Thoracic aorta (tissue), 2 donors: ENCODE measurements at places on chromosomes 2 and 18. TPM values are rescaled to one million over a fixed set of nuclear protein-coding genes. Genes with fewer than 3 reads are reported as not detected.

- no peaks in the 10 kb centered on the region for H3K36me3 ChIP-seq
- no peak for DNase-seq
- H3K27ac ChIP-seq, result no peak overlapping the region
- peaks cover 11% of the 10 kb centered on the region for H3K4me1 ChIP-seq
Observed at GRCh38 chr2:10149635-10150034, 27.1 kb downstream of the RRM2 start.

POTEJ gene
- not detected for total RNA-seq

CPO gene
- not detected for total RNA-seq

TRIB2 gene
- 85.6 TPM for total RNA-seq

DNA sequence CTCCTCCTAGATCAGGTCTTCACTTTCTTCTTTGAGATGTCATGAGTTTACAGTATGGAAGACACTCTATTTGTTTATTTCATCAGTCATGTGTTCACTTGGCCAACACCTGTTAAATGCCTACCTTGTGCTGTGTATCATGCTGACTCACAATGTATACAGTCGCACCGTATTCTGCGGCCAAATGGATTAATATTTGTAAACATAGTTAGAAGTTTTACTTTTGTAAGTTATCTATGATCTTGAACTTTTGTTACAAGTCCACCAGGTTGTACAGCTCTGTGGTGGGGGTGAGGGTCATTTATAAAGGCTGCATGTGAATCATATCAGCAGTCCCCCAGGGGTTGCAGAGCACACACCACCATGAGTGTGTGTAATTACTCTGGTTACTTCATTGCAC lies 408.7 kb upstream of the NRP2 start:
- no peak overlapping the region for H3K4me3 ChIP-seq
- DNase-seq, result no peak
- no peaks in the 10 kb centered on the region for H3K27me3 ChIP-seq

OR6B2 gene
- not detected for total RNA-seq

TMEM127 gene
- total RNA-seq, result 52.4 TPM

GRCh38 chr2:219252570-219252899 lies 508 bp upstream of the TUBA4B start:
- DNase-seq, result no peak
- H3K27me3 ChIP-seq, result no peaks in the 10 kb centered on the region
- peak overlapping the region; percentile 76 for H3K4me3 ChIP-seq
- peak overlapping the region; percentile 95 for H3K27ac ChIP-seq
- H3K36me3 ChIP-seq, result peaks cover 7% of the 10 kb centered on the region

GRCh38 chr2:108084311-108084710 lies 98.0 kb downstream of the SLC5A7 start:
- no peak overlapping the region for H3K4me3 ChIP-seq
- no peak overlapping the region for H3K27ac ChIP-seq
- DNase-seq, result no peak
- H3K36me3 ChIP-seq, result no peaks in the 10 kb centered on the region
- no peaks in the 10 kb centered on the region for H3K27me3 ChIP-seq
- H3K4me1 ChIP-seq, result no peaks in the 10 kb centered on the region

DNA sequence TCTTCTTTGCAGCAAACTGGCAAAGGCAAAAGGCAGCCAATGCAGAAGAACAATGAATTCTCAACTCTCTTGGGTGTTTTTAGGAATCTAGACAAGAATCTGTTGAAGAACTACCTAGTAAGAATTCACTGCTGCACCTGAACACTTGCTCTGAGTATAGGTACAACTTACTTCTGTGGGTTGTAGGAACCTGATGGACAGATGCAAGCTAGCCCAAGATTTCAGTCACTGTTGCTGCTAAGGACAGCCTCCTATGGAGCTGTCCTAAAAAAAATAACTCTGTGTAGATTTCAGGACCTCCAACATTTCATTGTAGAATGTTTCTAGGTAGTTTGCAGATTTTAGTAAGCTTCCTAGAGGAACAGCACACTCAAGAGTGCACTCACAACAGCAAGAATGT lies 363.5 kb downstream of the CBLN2 start:
- no peaks in the 10 kb centered on the region for H3K4me1 ChIP-seq
- DNase-seq, result no peak
- H3K4me3 ChIP-seq, result no peak overlapping the region
- no peaks in the 10 kb centered on the region for H3K27me3 ChIP-seq
- no peaks in the 10 kb centered on the region for H3K36me3 ChIP-seq

GRCh38 chr2:205483095-205483494 lies 199.2 kb upstream of the NRP2 start:
- DNase-seq, result no peak
- no peaks in the 10 kb centered on the region for H3K27me3 ChIP-seq
- no peaks in the 10 kb centered on the region for H3K36me3 ChIP-seq
- no peak overlapping the region for H3K4me3 ChIP-seq

DNA sequence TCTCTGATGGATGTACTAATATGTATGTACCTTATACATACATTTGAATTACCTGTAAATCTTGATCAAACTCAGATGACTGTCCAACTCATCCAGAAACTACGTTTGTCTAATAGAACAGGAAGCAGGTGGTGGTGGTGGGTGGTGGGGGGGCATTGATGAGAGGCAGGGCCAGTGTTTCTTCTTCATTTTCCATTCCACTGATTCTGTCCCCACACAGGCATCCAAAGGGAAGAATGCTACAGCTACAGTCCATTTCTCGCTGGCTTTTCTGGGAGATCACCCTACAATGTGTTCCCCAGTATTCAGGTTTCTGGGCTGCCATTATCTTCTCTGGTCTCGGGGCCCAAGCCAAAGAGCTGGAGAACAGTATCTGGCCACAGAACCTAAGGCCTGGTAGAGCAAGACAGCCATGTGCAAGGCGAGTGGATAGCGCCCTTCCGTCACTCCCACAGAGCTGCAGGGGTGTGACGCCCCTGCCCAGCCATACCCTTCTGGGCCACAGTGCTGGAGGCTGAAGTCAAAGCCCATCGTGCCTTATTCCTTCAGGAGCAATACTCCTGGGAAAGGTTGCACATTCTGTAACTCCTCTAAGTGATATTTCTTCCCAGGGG lies 54.5 kb downstream of the BCL11A start:
- no peak overlapping the region for H3K27ac ChIP-seq
- H3K4me1 ChIP-seq, result no peaks in the 10 kb centered on the region
- no peaks in the 10 kb centered on the region for H3K27me3 ChIP-seq
- H3K4me3 ChIP-seq, result no peak overlapping the region

GLI2 gene
- total RNA-seq, result 4.9 TPM

- no peak for DNase-seq
- no peaks in the 10 kb centered on the region for H3K4me1 ChIP-seq
- no peaks in the 10 kb centered on the region for H3K27me3 ChIP-seq
Observed at GRCh38 chr2:6392966-6393365, 472.7 kb downstream of the CMPK2 start.

DSC2 gene
- 4.3 TPM for total RNA-seq

- peak overlapping the region; percentile 90 for H3K27ac ChIP-seq
- peak overlapping the region; percentile 93 for H3K4me3 ChIP-seq
- no peaks in the 10 kb centered on the region for H3K27me3 ChIP-seq
- no peak for DNase-seq
Observed at GRCh38 chr2:113755835-113756354, 547 bp downstream of the SLC35F5 start.

DNA sequence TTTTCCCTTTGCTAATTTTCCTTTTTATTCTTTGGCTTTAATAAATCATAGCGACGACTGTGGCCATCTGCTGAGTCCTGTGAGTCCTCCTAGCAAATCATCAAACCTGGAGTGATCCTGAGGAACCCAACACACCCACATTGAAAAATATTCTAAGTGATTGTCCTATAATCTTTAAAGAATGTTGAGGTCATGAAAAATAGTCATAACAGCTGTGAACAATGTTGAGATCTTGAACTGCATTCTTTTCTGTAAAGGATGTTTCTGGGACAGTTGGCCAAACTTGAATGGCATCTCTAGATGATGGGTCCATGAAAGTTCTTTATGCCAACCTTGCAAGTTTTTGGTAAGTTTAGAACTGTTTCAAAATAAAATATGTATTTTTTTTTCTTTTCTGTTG lies 53.2 kb upstream of the ADAM23 start:
- H3K36me3 ChIP-seq, result no peaks in the 10 kb centered on the region
- DNase-seq, result no peak
- no peaks in the 10 kb centered on the region for H3K4me1 ChIP-seq
- H3K27me3 ChIP-seq, result no peaks in the 10 kb centered on the region

AQP12A gene
- not detected for total RNA-seq

WNT10A gene
- total RNA-seq, result 1.6 TPM

CCDC138 gene
- 1.1 TPM for total RNA-seq

OTX1 gene
- not detected for total RNA-seq

DNA sequence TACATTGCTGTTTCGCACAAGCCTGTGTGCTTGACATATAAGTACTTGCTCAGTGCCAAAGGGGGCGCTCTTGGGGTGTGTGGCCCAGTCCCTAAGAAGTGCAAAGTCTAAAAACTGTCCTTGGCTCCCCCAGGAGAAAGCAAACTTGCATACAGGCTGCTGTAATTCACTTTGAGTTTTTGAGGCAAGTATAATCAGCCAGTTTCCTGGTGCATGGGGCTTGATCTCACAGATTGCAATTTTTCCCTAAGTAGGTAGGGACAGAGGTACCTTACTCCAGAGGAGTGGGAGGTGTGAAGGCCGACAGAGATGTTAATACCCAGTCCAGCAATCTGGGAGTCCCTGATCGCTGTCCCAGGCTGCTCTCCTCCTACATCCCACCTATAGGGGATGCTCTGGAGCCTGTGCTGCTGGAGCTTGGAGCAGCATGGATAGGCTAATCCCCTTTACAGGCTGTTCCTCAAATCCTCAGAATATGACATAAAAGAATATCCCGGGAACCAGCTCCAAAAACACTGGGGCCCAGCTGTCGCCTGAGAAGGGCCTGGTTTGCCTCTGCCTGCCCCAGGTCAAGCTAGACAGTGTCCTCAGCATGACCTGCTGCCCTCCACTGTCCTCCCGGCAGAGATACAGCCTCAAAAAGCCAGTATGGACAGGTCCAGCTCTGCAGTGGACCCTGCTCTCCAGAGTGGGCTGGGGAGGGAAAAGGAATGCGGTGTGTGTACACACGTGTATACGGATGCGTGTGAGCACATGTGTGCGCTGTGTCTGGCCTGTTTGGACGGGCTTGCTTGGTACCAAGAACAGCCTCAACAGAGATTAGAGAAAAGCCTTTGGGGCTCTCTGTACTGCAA lies 136.5 kb upstream of the HAAO start:
- peak overlapping the region; percentile 99 for H3K27ac ChIP-seq
- no peak overlapping the region for H3K4me3 ChIP-seq
- H3K4me1 ChIP-seq, result peaks cover 65% of the 10 kb centered on the region
- DNase-seq, result no peak
- H3K27me3 ChIP-seq, result no peaks in the 10 kb centered on the region
- H3K36me3 ChIP-seq, result no peaks in the 10 kb centered on the region

GRCh38 chr2:75657798-75658197 lies 11.2 kb downstream of the MRPL19 start:
- no peaks in the 10 kb centered on the region for H3K27me3 ChIP-seq
- H3K36me3 ChIP-seq, result peaks cover 33% of the 10 kb centered on the region
- H3K4me3 ChIP-seq, result no peak overlapping the region
- H3K27ac ChIP-seq, result no peak overlapping the region
- no peaks in the 10 kb centered on the region for H3K4me1 ChIP-seq

PDE11A gene
- 0.28 TPM for total RNA-seq

DNA sequence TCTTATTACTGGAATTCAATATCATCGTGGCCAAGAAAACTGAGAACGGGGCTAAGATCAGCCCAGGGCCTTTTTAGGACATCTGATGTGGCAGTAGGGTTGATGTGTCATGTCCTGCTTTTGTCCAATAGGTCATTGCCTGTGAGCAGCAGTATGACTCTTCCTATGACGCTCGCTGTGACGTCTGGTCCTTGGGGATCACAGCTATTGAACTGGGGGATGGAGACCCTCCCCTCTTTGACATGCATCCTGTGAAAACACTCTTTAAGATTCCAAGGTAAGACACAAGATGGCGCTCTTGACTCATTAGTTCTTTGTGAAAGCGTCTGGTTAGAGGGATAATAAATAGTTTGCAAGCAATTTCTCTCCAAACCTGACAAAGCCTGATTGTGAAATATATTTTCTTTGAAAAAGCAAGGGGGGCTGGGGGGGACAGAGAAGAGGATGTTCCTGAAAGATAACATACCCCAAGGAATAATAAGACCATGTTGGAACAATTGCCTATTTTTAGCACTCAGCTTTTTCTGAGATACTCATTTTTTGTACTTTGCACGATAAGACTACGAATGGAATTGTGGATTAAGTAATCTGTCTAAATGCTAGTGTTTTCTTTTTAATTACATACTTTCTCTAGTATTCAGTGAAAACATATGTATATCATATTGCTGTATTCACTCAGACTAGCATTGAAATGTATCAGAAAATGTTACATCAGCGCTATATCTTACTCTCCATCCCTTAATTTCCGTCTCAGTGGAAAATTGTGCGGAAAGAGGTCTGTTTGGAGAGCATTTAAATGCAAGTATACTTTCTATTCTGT lies 58.1 kb downstream of the MYO3B start:
- DNase-seq, result no peak
- no peaks in the 10 kb centered on the region for H3K36me3 ChIP-seq
- H3K4me3 ChIP-seq, result no peak overlapping the region
- no peak overlapping the region for H3K27ac ChIP-seq
- no peaks in the 10 kb centered on the region for H3K27me3 ChIP-seq

EML6 gene
- total RNA-seq, result 0.81 TPM

- no peaks in the 10 kb centered on the region for H3K36me3 ChIP-seq
- no peak overlapping the region for H3K27ac ChIP-seq
- H3K4me1 ChIP-seq, result no peaks in the 10 kb centered on the region
- no peak overlapping the region for H3K4me3 ChIP-seq
Observed at GRCh38 chr2:34306745-34307144, 707.6 kb upstream of the FAM98A start.

DNA sequence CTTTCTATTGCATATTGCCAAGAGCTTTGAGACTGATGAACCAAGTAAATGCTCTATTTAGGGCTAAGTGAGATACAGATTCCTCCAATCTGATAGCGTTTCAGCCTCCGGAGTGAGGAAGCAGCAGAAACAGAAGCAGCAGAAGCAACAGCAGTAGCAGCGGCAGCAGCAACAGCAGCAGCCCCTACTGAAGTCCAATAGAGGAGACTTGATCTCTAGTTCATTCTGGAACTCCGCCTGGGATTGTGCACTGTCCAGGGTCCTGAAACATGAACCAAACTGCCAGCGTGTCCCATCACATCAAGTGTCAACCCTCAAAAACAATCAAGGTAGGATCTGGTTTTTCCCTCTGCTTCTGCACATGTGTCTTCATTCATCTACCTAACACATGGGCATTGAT lies at the start of gene DPP10:
Gene DPP10, plus strand, starts transcription at position 132 of the 400 bp plus-strand sequence.
- no peaks in the 10 kb centered on the region for H3K4me1 ChIP-seq
- H3K27me3 ChIP-seq, result no peaks in the 10 kb centered on the region
- DNase-seq, result no peak
- H3K4me3 ChIP-seq, result no peak within 1 kb of the TSS
- H3K36me3 ChIP-seq, result no peaks in the 10 kb centered on the region

DNA sequence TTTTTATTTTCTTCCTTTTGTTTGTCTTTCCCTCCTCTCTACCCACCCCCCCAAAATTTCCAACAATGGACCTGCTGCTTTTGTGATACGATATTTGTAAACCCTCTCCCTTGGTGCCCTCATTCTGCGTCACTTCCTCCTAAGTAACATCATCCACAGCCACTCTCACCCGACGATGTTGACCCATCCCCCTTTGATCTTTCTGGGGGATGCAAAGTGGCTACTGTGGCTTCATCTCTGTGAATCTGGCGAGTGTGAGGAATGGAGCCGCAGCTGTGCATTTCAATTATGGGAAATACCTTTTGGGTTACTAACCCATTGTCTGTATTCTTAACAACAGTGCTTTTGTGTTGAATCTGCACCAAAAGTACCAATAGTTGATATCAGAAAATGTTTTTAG lies 19.4 kb downstream of the ANTXR1 start:
- no peaks in the 10 kb centered on the region for H3K36me3 ChIP-seq
- no peak for DNase-seq
- no peak overlapping the region for H3K27ac ChIP-seq
- no peak overlapping the region for H3K4me3 ChIP-seq
- H3K4me1 ChIP-seq, result peaks cover 27% of the 10 kb centered on the region
